ENCODE measurements at places on chromosomes 3 and 15. TPM values are rescaled to one million over a fixed set of nuclear protein-coding genes. Genes with fewer than 3 reads are reported as not detected.

The LINGO1 gene
- total RNA-seq = not detected

The FES gene
- 15.6 TPM for total RNA-seq

The ABHD2 gene
- total RNA-seq = 41.5 TPM

The CAMK2N2 gene
- total RNA-seq = 0.25 TPM

The HAPLN3 gene
- 53.9 TPM for total RNA-seq

The EFL1 gene
- total RNA-seq = 30.2 TPM

The HSPBAP1 gene
- total RNA-seq = 3.9 TPM

The AGBL1 gene
- 0.05 TPM for total RNA-seq

The BCL2A1 gene
- total RNA-seq = 103 TPM

The RARRES1 gene
- total RNA-seq = not detected

The RASGRF1 gene
- total RNA-seq = not detected

The CEMIP gene
- total RNA-seq = not detected

The ITGA11 gene
- 2.9 TPM for total RNA-seq

The RNF13 gene
- 41.2 TPM for total RNA-seq

The ROPN1B gene
- total RNA-seq = not detected

The ZNF106 gene
- total RNA-seq = 62.7 TPM

The TUSC7 gene
- total RNA-seq = not detected

The PP2D1 gene
- not detected for total RNA-seq

GRCh38 chr15:87940768-87941167 lies 315.8 kb downstream of the NTRK3 start:
- no peaks in the 10 kb centered on the region for H3K4me1 ChIP-seq
- no peak overlapping the region for H3K27ac ChIP-seq
- H3K27me3 ChIP-seq = peaks cover 2% of the 10 kb centered on the region
- no peak overlapping the region for H3K4me3 ChIP-seq

- H3K4me1 ChIP-seq = peaks cover 4% of the 10 kb centered on the region
- H3K27ac ChIP-seq = no peak overlapping the region
- H3K4me3 ChIP-seq = no peak overlapping the region
Observed at GRCh38 chr3:66199089-66199473, 21.7 kb upstream of the SLC25A26 start.

GRCh38 chr15:70185251-70185711 lies 87.6 kb upstream of the TLE3 start:
- H3K4me1 ChIP-seq = peaks cover 3% of the 10 kb centered on the region
- no peaks in the 10 kb centered on the region for H3K36me3 ChIP-seq

GRCh38 chr15:59713177-59713576 lies 24.1 kb upstream of the BNIP2 start:
- no peaks in the 10 kb centered on the region for H3K4me1 ChIP-seq
- H3K27me3 ChIP-seq = peaks cover 2% of the 10 kb centered on the region
- no peaks in the 10 kb centered on the region for H3K36me3 ChIP-seq
- no peak overlapping the region for H3K27ac ChIP-seq

- H3K4me1 ChIP-seq = peaks cover 69% of the 10 kb centered on the region
- no peak for DNase-seq
- H3K4me3 ChIP-seq = no peak overlapping the region
- peaks cover 68% of the 10 kb centered on the region for H3K36me3 ChIP-seq
- H3K27ac ChIP-seq = peak overlapping the region; percentile 85
- H3K27me3 ChIP-seq = no peaks in the 10 kb centered on the region
Observed at GRCh38 chr3:105764378-105765307, 104.2 kb downstream of the CBLB start.

- H3K36me3 ChIP-seq = no peaks in the 10 kb centered on the region
- no peaks in the 10 kb centered on the region for H3K4me1 ChIP-seq
- no peak for DNase-seq
- H3K27ac ChIP-seq = no peak overlapping the region
Observed at GRCh38 chr15:36905908-36906307, 194.4 kb downstream of the MEIS2 start.

- peaks cover 8% of the 10 kb centered on the region for H3K27me3 ChIP-seq
- no peak overlapping the region for H3K4me3 ChIP-seq
- DNase-seq = no peak
- no peaks in the 10 kb centered on the region for H3K4me1 ChIP-seq
Observed at GRCh38 chr15:48845123-48845522, 32.8 kb upstream of the EID1 start.

- no peaks in the 10 kb centered on the region for H3K4me1 ChIP-seq
- no peak overlapping the region for H3K27ac ChIP-seq
- H3K4me3 ChIP-seq = no peak overlapping the region
- H3K27me3 ChIP-seq = no peaks in the 10 kb centered on the region
- no peak for DNase-seq
Observed at GRCh38 chr3:184196536-184196935, 10.5 kb downstream of the ABCF3 start.

- H3K4me3 ChIP-seq = no peak overlapping the region
- H3K36me3 ChIP-seq = peaks cover 31% of the 10 kb centered on the region
- H3K27ac ChIP-seq = no peak overlapping the region
- H3K27me3 ChIP-seq = no peaks in the 10 kb centered on the region
- DNase-seq = no peak
Observed at GRCh38 chr15:74631408-74631807, 15.8 kb downstream of the CLK3 start.

GRCh38 chr3:183116025-183116614 lies 16.8 kb upstream of the MCCC1 start:
- H3K27ac ChIP-seq = no peak overlapping the region
- DNase-seq = peak; percentile 78
- peaks cover 5% of the 10 kb centered on the region for H3K4me1 ChIP-seq
- peaks cover 19% of the 10 kb centered on the region for H3K27me3 ChIP-seq
- no peaks in the 10 kb centered on the region for H3K36me3 ChIP-seq

- H3K36me3 ChIP-seq = peaks cover 43% of the 10 kb centered on the region
- no peaks in the 10 kb centered on the region for H3K4me1 ChIP-seq
- H3K27ac ChIP-seq = no peak overlapping the region
- H3K27me3 ChIP-seq = no peaks in the 10 kb centered on the region
- no peak for DNase-seq
- H3K4me3 ChIP-seq = no peak overlapping the region
Observed at GRCh38 chr3:15081960-15082664, 16.8 kb downstream of the RBSN start.

DNA sequence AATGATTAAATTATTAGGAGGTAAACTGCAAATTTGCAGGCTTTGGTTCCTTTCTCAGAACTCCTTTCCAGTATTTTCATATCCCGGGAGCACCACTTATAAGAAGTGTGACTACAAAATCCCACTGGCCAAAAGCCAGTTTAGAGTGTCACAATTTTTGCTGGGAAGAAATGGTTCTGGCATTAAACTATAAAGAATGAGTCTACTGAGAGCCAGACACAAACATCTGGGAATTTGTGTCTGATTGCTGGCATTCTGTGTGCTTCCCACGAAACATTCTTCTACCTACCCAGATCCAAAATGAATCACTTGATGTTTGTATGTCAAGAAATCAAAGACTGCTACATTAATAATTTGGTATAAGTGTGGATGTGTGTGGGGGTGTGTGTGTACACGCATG lies 82.8 kb downstream of the DUT start:
- no peaks in the 10 kb centered on the region for H3K36me3 ChIP-seq
- no peak overlapping the region for H3K27ac ChIP-seq
- H3K27me3 ChIP-seq = no peaks in the 10 kb centered on the region
- DNase-seq = no peak
- H3K4me1 ChIP-seq = no peaks in the 10 kb centered on the region

- H3K4me1 ChIP-seq = no peaks in the 10 kb centered on the region
- no peak overlapping the region for H3K4me3 ChIP-seq
- H3K36me3 ChIP-seq = no peaks in the 10 kb centered on the region
- no peak for DNase-seq
Observed at GRCh38 chr3:94561094-94561493, 498.2 kb downstream of the NSUN3 start.

- no peak for DNase-seq
- H3K27ac ChIP-seq = no peak overlapping the region
- H3K4me1 ChIP-seq = peaks cover 6% of the 10 kb centered on the region
- H3K27me3 ChIP-seq = peaks cover 9% of the 10 kb centered on the region
- H3K36me3 ChIP-seq = no peaks in the 10 kb centered on the region
Observed at GRCh38 chr15:50871832-50872231, 36.7 kb upstream of the AP4E1 start.

- peaks cover 14% of the 10 kb centered on the region for H3K4me1 ChIP-seq
- H3K4me3 ChIP-seq = no peak overlapping the region
- peak overlapping the region; percentile 49 for H3K27ac ChIP-seq
- DNase-seq = peak; percentile 72
Observed at GRCh38 chr3:4474683-4475490, 7.8 kb upstream of the SUMF1 start.

GRCh38 chr15:96230526-96231181 lies 99.8 kb upstream of the NR2F2 start:
- no peaks in the 10 kb centered on the region for H3K27me3 ChIP-seq
- H3K36me3 ChIP-seq = no peaks in the 10 kb centered on the region
- no peak overlapping the region for H3K27ac ChIP-seq
- no peak overlapping the region for H3K4me3 ChIP-seq
- DNase-seq = no peak

DNA sequence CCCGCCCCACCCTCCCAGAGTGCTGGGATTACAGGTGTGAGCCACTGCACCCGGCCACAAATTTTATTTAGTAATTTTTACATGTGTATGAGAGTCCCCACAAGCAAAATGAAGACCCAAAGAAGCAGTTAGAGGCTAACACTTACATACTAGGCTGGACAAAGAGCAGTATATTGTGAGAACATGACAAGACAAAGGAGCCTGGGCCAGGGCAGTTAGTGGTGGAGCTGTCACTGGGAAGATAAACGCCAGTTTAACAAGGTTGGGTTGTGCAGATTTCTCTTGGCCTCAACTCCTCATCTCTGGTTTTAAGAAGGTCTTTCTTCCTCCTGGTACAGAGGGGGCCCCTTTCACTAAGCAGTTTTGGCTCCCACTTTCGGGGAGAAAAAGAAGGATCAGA lies 19.9 kb upstream of the FAM174B start:
- H3K4me1 ChIP-seq = no peaks in the 10 kb centered on the region
- H3K36me3 ChIP-seq = no peaks in the 10 kb centered on the region
- DNase-seq = no peak

- H3K36me3 ChIP-seq = no peaks in the 10 kb centered on the region
- H3K27ac ChIP-seq = no peak overlapping the region
- DNase-seq = no peak
- no peak overlapping the region for H3K4me3 ChIP-seq
- H3K4me1 ChIP-seq = no peaks in the 10 kb centered on the region
Observed at GRCh38 chr3:40827942-40828688, 303.4 kb downstream of the ZNF621 start.

DNA sequence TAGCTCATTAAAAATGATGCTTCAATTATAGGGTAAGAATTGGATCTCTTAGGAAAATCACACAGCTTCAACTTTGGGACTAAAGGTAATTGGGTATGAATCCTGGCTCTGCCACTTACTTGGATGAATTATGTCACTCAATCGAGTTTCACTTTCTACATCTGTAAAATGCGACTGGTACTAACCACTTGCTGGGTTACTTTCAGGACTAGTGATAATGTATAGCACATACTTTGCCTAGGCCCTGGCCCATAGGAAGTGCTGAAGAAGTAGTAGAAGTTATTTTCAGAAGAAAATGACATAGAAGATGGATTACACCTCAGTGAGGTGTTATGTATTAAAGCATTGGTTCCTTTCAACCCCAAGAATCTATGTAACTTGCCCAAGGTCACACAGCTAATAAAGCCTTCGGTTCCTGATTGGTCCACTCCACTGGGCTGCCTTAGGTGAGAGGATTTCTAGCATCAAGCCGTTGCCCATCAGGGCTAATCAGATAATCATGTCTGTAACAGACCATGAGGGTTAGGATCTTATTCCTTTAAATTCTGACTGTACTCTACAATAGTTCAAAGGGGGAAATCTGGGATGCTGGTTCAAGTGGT lies 29.4 kb upstream of the AP4E1 start:
- peaks cover 3% of the 10 kb centered on the region for H3K27me3 ChIP-seq
- peak overlapping the region; percentile 87 for H3K27ac ChIP-seq
- no peak overlapping the region for H3K4me3 ChIP-seq
- peak; percentile 49 for DNase-seq
- no peaks in the 10 kb centered on the region for H3K36me3 ChIP-seq
- H3K4me1 ChIP-seq = peaks cover 62% of the 10 kb centered on the region

DNA sequence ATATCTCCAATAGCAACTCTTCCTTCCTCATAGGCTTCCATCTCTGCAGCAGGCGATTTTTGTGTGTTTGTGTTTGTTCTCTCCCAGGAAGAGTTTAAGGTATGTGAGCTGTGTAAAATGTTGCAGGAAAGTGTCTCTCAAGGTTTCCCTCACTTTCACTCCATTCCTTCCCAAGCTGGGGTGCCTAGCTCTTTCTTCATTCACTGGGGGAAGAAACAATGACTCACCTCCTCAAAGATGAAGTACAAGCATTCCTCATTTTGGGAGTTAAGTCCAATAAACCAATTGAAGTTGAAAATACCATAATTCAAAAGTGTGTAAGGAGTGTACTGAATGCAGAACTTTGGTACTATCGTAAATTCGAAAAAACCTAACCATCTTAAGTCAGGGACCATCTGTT lies 422.7 kb upstream of the CFAP20DC start:
- no peak overlapping the region for H3K4me3 ChIP-seq
- H3K36me3 ChIP-seq = peaks cover 13% of the 10 kb centered on the region
- DNase-seq = no peak
- peaks cover 2% of the 10 kb centered on the region for H3K27me3 ChIP-seq
- no peak overlapping the region for H3K27ac ChIP-seq

- H3K27me3 ChIP-seq = no peaks in the 10 kb centered on the region
- H3K27ac ChIP-seq = no peak overlapping the region
- H3K4me1 ChIP-seq = no peaks in the 10 kb centered on the region
- no peak for DNase-seq
- no peaks in the 10 kb centered on the region for H3K36me3 ChIP-seq
Observed at GRCh38 chr15:41574158-41574557, 15.1 kb downstream of the TYRO3 start.

DNA sequence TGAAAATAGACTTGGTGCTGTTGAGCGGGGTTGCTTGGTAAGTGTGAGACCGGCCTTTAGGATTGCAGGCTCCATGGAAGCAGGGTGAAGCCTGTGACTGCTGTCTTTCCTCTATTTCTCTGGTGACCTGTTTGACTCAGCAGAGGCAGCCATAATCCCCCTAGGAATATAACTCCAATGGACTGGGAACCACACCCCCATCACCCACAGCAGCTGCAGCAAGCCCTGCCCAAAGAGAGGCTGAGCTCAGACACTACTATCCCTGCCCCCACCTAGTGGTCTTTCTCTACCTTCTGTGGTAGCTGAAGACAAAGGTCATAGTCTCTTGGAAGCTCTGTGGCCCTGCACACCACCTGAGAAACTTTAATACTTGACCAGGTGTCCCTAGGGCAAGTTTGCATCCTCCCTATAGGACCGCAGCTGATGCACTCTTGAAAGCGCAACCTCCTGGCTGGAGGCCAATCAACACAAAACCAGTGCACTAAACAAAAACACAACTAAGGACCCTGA lies 133.6 kb upstream of the MRPL3 start:
- H3K36me3 ChIP-seq = no peaks in the 10 kb centered on the region
- H3K4me1 ChIP-seq = no peaks in the 10 kb centered on the region
- no peak overlapping the region for H3K27ac ChIP-seq
- H3K4me3 ChIP-seq = no peak overlapping the region

Measured in activated CD4-positive, alpha-beta T cell treated with anti-CD3 and anti-CD28 coated beads for 36 hours (primary cell).